ENCODE measurements at places on chromosomes 1 and 21.

DNA sequence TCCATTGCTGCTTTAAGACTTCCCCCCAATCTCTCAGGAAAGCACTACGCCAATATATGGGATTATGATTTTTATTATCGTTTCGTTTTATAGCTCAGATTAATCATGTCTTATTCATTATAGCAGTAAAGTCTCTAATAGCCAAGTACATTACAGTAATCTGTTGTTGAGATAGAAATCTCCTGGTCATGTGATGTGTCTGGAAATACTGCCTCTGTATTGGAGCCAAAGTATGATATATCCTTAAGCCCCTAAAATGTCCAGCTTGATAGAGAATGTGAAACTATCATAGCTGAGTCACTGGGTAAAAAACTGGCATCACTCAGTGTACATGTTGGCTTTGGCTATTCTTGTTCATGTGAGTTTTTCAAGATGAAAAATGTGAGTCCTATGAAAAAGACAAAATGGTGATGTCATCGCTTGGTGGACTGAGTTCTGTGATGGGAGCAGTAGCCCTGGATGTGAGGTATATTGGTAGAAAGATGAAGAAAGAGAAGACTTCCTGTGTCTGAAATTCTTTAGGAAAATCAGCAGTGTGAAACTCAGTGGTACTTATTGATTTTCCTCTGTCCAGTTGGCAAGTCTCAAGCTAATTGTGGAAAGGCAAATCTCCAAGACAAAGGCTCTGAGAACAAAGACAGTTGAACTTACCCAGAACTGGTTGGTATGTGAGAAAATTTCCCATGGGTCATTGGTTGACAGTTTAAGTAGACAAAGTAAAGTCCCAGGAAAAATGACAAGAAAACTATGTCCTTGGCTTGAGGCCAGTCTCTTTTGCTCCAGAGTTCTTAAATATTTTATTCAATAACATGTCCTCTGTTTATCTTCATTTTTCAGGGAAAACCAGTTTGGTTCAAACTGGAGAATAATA, 76.2 kb downstream of the BRINP2 start:
- DNase-seq = no peak

DNA sequence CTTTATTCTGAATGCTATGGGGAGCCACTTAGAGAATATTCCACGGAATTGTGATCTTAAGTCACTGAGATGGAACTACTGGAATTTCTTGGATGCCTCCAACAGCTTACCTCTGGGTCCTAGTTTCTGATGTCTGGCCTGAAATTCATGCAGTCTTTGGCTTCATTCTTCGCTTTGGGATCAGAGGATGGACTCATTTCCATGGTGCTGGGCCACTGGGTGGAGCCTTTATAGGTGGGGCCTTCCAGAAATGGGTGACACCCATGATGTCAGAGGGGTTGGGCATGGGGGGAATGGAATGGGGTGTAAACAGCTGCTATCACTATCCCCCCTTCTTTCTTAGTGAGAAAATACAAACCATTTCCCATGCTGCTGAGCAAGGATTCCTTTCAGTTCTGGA, 73.7 kb upstream of the FGGY start:
- no peak for DNase-seq

DNA sequence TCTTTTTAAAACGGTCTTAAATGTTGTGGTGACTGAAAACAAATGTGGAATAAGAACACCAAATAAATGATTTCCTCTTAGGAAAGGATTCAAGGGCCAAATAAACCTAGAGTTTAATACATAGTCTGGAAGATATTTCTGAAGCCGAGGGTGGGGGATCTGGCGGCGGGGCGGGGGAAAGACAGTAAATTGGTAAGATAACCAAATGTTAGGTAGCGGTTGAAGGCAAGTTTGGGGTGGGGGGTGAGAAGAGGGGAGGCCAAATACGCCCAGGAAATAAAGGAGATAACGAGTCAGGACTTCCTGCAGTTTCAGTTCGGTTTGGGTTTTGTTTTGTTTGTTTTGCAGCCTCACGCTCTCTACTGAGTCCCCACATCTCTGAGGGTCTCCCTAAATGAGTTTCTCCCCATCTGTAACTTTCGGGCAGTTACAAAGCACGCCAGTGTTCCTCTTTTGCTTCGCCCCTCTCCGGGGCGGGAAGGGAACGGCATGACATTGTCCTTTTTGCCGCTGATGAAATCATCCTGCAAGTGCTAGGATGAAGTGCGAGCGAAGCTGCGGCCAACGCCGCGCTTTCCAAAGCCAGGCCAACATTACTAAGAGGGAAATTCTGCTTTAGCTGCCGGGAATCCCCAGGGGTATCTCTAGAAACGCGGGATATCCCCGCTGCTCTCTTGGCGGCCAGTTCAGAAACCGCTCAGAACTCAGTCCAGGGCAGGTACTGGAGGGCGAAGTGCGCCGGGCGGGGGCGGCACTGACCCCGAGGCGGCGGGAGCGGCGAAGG, 844 bp downstream of the NIBAN1 start:
- peak; percentile 25 for DNase-seq

DNA sequence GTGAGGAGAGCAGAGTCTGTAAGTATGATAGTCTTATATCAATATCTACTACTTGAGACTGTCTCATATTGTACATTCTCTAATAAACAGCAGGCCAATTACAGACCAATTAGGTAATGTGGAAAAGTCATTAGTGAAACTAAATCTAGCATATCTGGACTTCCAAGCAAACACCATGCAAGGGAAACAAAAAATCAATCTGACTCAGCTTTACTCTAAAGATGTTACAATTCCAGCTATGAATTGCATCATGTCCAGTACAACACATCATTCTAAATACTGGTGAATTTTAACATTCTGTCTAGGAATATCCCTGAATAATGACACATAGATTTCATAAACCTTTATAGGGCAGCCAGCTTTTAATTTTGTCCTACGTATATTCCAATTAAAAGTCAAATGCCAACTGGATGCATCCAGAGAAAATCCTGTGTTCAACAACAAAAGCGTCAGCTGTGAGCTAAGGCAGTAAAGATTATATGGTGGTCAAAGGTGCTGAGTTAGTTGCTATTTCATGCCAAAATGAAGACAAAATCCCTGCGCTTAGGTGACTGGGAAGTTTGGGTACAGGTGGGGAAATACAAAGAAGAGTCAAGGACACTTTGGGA, 159.3 kb downstream of the TTLL7 start:
- no peak for DNase-seq

DNA sequence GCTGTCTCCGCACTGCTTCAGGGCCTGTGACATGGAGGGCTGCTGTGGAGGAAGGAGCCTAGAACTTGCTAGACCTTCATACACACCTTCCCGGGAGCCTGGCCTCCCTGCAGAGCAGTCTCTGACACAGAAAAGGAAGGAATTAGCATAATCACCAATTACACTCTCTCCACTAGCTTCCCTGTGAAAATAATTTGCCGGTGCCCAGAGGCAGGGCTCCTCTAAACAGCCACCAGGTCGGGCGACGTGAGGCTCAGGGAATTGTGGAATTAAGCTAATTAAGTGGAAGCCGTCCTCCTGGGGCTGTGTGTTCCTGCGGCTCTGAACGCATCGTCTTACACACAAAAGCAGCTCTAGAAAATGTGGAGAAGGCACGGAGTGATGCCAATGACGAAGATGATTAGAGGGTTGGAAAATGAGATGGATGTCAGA, 82.6 kb downstream of the NENF start:
- no peak for DNase-seq

All from activated CD4-positive, alpha-beta T cell treated with anti-CD3 and anti-CD28 coated beads, Interleukin-2, amount 50 U/mL, for 4 hours (primary cell).